Stimulated activated CD4-positive, alpha-beta T cell treated with anti-CD3 and anti-CD28 coated beads, Interleukin-1b, Interleukin-23, amount 100 ng/mL, for 1 hour (primary cell): ENCODE measurements at places on chromosomes 5 and 9.

GRCh38 chr5:127293373-127293772 is 2.8 kb downstream of the MEGF10 start:
- no peak for DNase-seq

DNA sequence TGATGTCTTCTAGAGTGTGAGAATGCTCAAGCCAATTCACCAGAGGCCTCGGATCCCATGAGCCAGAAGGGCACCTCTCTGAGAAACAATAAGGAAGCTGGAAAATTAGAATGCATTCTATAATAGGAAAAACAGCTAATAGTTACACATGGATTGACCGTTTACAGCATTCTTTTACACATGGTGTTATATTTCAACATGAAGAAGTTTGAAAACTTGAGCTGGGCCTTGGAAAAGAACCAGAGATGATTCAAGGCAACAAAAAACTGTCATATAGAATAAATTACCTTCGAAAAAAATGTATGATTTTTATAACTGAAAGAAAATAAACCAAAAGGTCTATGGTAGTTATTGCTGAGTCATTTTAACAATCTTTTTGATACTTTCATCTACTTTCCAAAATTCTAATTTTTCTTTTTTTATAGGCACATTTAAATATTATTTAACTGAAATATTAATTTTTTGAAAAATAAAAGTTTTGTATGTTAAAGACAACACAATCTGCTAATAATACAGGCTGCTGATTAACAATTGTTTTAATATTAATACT is 6.2 kb downstream of the SH3TC2 start:
- DNase-seq, result no peak

GRCh38 chr9:27248702-27249101 is 48.2 kb downstream of the EQTN start:
- DNase-seq, result no peak

- DNase-seq, result no peak
Observed at GRCh38 chr5:179137016-179137642, 77.0 kb downstream of the ZNF354C start.

- no peak for DNase-seq
Observed at GRCh38 chr9:4167728-4168127, 132.1 kb downstream of the GLIS3 start.

DNA sequence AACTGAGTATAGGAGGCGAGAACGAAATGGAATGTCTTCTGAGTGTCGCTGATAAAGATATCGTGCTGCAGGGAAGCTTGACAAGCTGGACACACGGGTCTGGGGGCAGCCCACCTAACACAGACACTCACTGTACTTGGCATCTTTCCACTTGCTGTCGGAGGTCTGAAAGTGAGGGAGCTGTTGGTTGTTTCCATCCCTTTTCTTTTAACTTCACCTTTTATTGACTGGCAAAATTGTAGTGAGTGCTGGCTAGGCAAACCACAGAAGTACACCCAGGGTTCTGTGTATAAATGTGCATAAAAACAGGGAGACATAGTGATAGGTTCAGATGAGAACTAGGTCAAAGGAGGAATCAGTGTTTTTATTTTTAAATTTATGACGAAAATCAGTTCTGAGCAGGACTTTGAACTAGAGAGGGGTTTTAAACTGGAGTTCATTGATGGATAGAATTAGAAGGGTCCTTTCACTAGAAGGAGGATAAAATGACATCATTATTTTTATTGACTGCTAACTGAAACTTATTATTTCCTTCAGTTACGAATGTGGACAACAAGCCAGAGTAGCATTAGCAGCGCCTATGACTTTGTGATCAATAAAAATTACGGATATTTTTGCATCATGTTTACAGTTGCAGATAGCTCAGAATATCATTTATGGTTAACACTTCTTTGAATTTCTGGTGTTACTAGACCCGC is 817 bp downstream of the GAPVD1 start:
- DNase-seq, result no peak

DNA sequence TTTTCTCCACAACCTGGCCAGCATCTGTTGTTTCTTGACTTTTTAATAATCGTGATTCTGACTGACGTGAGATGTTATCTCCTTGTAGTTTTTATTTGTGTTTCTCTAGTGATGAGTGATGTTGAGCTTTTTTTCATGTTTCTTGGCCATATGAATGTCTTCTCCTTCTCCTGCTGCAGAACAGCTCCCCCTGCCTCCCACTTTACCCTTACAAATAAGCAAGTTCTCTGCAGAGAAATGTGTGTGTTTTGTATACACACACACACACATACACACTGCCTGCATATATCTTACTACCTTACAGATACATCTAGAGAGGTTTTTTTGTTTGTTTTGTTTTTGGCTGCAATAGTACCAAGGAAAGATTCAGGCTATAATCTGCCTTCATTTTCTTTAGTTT is 88.7 kb upstream of the PHF24 start:
- no peak for DNase-seq

- DNase-seq, result no peak
Observed at GRCh38 chr9:16671591-16672137, 198.8 kb downstream of the BNC2 start.
